ENCODE measurements at places on chromosomes 2 and 18.

DNA sequence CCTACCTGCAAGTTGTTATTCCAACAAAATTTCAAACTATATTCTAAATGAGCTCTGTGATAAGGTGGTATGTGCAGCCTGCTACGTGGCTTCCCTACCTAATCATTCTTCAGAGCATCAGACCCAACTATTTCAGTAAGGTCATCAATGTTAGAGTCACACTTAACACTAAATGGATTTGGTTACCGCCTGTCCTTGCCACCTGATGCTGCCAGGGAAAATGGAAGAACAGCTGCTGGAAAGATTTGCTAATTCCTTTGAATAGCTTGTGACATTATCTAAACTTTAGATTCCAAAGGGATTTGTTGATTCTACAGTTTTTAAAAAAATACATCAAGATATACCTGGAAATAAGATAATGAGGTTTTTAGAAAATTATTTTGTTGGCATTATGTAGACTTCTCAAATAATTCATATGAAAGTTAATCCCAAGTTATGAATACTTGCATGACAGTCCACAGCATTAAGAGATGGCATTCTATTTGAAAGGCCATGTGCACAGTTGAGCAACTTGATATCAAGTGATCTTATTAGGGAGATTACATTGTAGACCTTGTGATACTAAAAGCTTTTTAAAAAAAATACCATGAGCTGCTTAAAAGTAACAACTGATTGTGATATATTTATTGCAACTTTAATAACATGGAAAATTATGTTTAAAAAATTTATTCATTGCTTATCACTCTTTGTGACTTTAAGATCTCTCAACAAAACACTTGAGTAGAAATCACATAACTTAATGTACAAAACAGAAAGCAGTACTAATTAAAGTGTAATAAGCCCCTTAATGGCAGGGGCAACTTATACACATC is 98.3 kb upstream of the UGP2 start:
- DNase-seq: no peak

DNA sequence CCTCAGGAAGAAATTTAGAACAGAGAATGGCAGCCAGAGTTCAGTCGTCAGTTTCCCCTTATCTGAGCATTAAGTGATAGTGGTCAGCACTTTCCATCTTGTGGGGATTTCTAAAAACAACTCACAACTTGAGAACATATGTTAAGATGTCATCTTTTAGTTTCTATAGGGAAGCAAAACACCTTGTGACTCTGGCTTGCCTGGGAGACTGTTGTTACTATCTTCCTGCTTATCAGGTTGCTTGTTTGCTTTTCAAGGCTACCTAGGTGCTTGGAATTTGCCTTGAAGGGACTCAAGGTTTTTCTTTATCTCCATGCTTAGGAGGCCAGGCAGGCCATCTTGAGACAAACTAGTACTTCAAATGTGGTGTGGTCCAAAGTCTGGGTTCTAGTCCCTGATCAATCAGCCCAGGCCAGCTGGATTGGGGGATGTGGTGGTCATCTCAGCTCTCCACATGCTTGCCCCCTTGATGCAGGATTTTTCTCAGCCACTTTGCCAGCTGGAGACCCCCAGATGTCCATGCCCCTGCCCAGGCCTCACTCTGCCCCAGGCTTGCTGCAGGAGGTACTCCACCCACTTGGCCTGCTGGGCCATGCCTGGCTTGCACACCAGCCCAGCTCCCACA is 125.9 kb downstream of the LYPD1 start:
- DNase-seq: no peak

DNA sequence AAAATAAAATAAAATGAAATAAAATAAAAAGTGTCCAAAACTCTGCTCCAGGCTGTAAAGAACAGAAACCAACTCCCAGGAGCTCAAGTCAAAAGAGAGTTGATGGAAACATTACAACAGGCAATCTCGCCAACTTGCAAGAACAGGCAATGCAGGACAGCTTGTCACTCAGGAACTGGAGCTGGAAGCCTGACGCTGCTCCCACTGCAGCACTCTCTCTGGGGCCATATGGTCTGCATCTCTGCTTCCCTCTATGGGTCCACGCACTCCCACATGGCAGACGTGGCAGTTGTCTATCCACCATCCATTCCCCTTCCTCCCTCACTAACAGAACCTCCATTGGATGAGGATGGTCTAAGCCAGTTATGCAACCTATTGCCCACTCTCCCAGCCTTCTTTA is 23.3 kb upstream of the ARPC2 start:
- no peak for DNase-seq

GRCh38 chr18:8084160-8084559 is 517.0 kb downstream of the PTPRM start:
- peak; percentile 6 for DNase-seq

GRCh38 chr2:197784956-197785941 is at the start of gene BOLL:
Gene BOLL, minus strand, starts transcription at chr2:197785319. Its CDS starts 3,469 bp downstream, at chr2:197781850.
- DNase-seq: no peak

DNA sequence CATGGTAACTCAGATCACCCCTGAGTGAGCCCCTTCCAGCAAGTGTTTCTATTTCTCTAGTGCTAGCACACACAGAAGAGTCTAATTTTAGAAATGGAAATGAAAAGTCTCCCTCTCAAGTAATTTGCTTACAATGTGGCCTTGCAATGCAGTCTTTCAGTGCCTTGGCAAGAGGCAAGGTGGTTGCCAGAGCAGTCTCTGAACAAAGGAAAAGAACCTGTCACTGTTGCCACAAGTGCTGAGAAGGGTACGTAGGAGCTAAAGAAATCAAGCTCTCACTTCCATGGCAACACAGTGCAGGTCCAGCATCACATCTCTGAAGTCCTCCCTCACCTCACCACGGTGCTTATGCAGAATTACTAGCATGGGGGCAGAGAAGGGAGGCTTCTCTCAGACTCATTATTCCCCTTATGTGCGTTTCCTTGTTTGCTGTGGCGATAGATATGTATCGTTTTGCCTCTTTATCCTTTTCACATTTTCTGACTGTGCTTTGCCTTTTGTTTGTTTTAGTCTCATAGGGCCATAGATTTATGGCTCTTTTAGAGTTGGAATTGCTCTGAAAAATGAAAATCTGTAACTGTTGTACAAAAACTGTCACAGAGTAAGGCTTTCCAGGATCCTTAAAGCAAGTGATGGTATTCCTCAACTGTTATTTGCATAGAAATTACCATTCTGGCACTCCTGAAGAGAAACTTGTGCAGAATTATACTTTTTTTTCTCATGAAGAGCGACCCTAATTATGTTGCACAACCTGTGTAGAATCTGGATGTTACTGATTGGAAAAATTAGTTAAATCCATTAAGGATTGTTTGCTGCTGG is 164.8 kb downstream of the CCDC85A start:
- DNase-seq: no peak

- DNase-seq: no peak
These were observed 80.4 kb upstream of the RPL31 start for GRCh38 chr2:100921685-100922161.

GRCh38 chr18:53682796-53683195 is 541.7 kb downstream of the MBD2 start:
- DNase-seq: no peak

GRCh38 chr2:241773511-241774418 is 2.9 kb upstream of the GAL3ST2 start:
- DNase-seq: no peak

- DNase-seq: no peak
These were observed 331.6 kb downstream of the DYSF start for GRCh38 chr2:71784734-71785511.

GRCh38 chr2:63819256-63819655 is 22.4 kb upstream of the UGP2 start:
- no peak for DNase-seq

- peak; percentile 41 for DNase-seq
These were observed 1.0 kb upstream of the PPP1CB start for GRCh38 chr2:28750316-28751251.

DNA sequence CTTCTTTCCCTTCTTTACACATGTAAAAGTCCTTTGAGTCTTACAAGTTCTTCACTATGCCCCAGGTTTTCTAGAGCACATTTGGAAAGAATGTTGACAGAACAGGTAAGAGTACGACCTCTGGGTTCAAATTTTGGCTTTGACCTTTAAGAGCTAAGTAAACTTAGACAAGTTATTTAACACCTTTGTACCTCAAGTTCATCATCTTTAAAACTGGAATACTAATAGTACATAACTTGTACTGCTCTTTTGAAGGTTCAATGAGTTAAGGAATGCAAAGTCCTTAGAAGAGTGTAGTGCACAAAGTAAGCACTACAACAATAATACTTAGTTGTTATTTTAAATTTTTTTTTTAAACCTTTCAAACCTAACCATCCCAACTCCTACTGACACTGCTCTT is 156.6 kb downstream of the TMEFF2 start:
- DNase-seq: no peak

DNA sequence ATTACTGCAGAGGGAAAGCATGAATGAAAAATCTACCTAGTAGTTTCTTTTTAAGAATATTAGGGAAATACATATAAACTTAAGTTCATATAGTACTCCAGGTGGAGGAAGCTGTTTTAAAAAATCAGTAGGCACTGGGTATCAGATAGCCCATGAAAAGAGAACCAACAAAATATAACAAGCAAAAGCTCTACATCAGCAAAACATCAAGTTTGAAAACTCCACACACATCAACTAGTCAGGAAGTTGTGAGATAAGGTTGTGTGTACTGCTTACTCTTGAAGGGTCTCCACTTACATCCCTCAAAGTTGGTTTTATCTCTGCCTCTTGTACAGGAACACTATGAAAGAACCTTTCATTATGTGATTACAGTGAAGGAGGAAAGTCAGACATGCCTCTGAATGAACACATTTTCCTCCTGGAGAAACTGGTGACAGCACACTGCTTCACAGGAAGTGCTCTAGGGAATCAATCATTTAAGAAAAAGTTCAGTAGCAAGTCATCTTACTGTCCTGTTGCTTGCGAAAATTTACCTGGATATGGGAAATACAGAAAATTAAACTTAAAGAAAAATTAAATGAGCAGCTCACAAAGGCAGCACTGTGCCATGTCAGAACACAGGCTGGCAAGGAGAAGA is 57.7 kb downstream of the THADA start:
- no peak for DNase-seq

GRCh38 chr2:149561309-149561926 is 26.2 kb downstream of the MMADHC start:
- DNase-seq: no peak

DNA sequence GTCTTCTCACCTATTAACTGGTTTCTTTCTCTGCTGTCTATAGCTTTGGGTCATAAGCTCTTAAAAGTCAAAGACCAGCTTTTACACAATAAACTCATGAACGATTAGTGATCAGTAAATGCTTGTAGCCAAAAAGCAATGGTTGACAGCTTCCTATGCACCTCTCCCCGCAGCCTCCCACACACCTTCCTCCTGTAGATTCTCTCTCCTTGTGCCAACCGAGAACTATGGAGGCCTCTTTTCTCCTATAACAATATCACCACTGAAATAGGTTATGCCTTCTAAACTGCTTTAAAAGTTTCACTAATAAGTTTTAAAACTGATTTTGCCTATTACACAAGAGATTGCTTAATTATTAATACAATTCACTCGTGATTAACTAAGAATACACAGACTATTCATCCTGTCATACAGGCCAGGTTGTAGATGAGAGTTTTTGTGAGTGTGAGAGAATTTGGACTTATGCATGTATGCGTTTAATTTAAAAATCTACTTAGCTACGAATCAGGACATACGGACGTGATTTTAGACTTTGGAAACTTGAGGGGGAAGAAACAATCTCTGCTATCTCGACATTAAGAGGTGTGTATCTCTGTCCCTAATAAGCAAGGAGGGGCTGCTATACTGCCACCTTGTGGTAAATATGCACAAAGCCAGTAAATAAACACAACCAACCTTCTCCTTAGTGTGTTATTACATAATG is 229.1 kb upstream of the RBBP8 start:
- no peak for DNase-seq

GRCh38 chr2:78779761-78780160 is 245.7 kb upstream of the REG3G start:
- DNase-seq: no peak

- DNase-seq: no peak
These were observed 40.5 kb downstream of the LONRF2 start for GRCh38 chr2:100281521-100282438.

DNA sequence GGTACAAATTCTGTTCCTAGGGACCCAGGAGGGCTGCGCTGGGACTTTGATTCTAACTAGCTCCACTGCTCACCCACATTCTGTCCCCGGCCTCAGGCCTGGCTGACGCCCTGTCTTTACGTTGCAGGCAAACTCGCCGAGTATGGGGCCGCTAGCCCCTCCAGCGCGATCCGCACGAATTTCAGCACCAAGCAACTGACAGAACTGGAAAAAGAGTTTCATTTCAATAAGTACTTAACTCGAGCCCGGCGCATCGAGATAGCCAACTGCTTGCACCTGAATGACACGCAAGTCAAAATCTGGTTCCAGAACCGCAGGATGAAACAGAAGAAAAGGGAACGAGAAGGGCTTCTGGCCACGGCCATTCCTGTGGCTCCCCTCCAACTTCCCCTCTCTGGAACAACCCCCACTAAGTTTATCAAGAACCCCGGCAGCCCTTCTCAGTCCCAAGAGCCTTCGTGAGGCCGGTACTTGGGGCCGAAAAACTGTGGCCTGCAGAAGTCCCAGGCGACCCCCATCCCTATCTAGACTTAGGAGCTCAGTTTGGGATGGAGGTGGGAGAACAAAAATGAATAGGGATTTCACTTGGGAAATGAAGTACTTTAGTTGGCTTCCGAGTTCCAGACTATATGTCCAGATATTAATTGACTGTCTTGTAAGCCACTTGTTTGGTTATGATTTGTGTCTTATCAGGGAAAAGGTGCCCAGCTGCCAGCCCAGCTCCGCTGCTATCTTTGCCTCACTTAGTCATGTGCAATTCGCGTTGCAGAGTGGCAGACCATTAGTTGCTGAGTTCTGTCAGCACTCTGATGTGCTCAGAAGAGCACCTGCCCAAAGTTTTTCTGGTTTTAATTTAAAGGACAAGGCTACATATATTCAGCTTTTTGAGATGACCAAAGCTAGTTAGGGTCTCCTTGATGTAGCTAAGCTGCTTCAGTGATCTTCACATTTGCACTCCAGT is 1.5 kb downstream of the HOXD1 start:
- DNase-seq: no peak

DNA sequence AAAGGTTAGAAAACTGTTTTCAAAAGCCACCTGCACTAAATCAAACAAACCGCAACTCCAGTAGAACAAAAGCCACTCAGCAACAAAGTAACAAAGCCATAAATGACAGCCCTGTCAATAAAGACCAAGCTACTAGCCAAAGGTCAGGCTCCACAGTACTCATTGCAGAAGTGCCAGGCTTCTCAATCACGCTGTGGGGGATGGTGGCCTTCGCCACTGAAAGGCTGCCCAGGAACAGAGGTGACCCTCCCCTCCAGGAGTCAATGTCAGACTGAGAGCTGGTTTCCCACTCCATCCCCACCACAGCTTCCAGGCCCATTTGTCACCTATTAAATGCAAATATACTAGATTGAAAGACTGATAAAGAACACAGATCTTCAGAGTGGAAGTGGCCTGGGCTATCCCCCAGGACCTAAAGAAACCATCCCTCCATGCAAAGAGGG is 5.9 kb downstream of the ATP8B1 start:
- no peak for DNase-seq

DNA sequence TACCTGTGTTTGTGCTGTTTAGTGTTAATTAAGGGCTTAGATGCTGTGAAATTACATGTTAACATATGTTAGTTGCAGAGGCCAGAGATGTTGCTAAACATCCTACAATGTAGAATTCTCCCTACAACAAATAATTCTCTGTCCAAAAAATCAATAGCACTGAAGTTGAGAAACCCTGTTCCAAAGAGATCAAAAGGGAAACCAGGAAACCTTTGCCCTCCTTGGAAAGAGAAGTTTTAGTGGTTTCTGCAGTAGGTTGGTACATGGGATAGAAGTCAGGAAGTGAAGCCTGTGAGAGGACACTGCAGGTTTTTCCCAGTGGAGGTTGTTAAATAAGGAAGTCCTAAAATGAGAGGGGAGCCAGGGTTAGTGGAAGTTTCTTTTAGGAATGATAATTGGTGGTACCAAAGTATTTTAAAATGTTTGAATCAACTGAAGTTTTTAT is 6.3 kb upstream of the RMDN2 start:
- no peak for DNase-seq
